ENCODE measurements at places on chromosomes 7 and 10. TPM values are rescaled to one million over a fixed set of nuclear protein-coding genes. Genes with fewer than 3 reads are reported as not detected.
A peak's percentile ranks its signal among the peaks of the same experiment; 100 is the strongest.

GRCh38 chr10:60537697-60538096, 148.0 kb upstream of the ANK3 start:
- no peaks in the 10 kb centered on the region for H3K27me3 ChIP-seq
- H3K27ac ChIP-seq = no peak overlapping the region
- no peak overlapping the region for H3K4me3 ChIP-seq
- no peaks in the 10 kb centered on the region for H3K36me3 ChIP-seq
- no peak for DNase-seq
- H3K4me1 ChIP-seq = peaks cover 22% of the 10 kb centered on the region

- DNase-seq = no peak
- H3K27ac ChIP-seq = no peak overlapping the region
- H3K27me3 ChIP-seq = no peaks in the 10 kb centered on the region
- H3K36me3 ChIP-seq = no peaks in the 10 kb centered on the region
- H3K4me1 ChIP-seq = no peaks in the 10 kb centered on the region
Measured at GRCh38 chr7:70415179-70415972, 716.6 kb upstream of the GALNT17 start.

GRCh38 chr7:55087521-55087961, 68.7 kb downstream of the EGFR start:
- DNase-seq = no peak
- peak overlapping the region; percentile 76 for H3K27ac ChIP-seq
- no peaks in the 10 kb centered on the region for H3K36me3 ChIP-seq

The POLR1F gene
- total RNA-seq = 8.5 TPM

GRCh38 chr7:35253710-35254495, at the start of gene TBX20:
Gene TBX20, minus strand, starts transcription at chr7:35254100. Its CDS starts 480 bp downstream, at chr7:35253620.
- peaks cover 99% of the 10 kb centered on the region for H3K27me3 ChIP-seq
- peaks cover 63% of the 10 kb centered on the region for H3K4me1 ChIP-seq
- DNase-seq = peak; percentile 86
- H3K27ac ChIP-seq = peak within 1 kb of the TSS; percentile 92
- peak within 1 kb of the TSS; percentile 73 for H3K4me3 ChIP-seq
- H3K36me3 ChIP-seq = peaks cover 6% of the 10 kb centered on the region

- no peaks in the 10 kb centered on the region for H3K36me3 ChIP-seq
- H3K27ac ChIP-seq = no peak overlapping the region
- DNase-seq = no peak
- H3K27me3 ChIP-seq = no peaks in the 10 kb centered on the region
- no peak overlapping the region for H3K4me3 ChIP-seq
Measured at GRCh38 chr7:125606671-125607070, 677.0 kb upstream of the POT1 start.

DNA sequence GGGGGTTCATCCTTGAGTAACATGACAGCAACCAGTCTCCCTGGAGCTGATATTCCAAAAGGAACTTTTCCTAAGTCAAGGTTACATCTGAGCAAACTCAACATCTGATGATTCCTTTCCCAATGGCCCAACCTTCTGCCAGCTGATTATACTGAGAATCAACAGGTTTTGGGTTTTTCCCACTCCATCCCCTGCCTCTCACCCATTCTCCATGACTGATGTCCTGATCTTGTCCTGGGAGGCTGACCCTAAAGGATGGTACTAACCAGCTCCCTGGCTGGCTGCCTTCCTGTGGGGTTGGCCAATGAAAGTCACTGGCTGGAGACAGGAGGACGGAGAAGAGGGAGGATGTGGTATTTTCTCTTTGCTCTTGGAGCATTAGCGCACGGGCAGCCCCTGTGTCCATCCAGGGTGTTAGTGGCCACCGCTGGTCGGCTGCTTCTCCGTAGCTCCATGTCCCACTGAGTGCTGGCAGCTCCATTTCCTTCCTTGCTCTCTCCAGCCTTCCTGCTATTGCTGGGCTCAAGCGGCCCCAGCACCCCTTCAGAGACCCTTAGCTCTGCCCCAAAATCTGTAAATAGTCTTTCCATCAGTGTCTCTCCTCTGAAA, 306.2 kb upstream of the PITRM1 start:
- H3K36me3 ChIP-seq = no peaks in the 10 kb centered on the region
- DNase-seq = no peak
- H3K27me3 ChIP-seq = no peaks in the 10 kb centered on the region
- H3K4me3 ChIP-seq = no peak overlapping the region
- no peak overlapping the region for H3K27ac ChIP-seq

DNA sequence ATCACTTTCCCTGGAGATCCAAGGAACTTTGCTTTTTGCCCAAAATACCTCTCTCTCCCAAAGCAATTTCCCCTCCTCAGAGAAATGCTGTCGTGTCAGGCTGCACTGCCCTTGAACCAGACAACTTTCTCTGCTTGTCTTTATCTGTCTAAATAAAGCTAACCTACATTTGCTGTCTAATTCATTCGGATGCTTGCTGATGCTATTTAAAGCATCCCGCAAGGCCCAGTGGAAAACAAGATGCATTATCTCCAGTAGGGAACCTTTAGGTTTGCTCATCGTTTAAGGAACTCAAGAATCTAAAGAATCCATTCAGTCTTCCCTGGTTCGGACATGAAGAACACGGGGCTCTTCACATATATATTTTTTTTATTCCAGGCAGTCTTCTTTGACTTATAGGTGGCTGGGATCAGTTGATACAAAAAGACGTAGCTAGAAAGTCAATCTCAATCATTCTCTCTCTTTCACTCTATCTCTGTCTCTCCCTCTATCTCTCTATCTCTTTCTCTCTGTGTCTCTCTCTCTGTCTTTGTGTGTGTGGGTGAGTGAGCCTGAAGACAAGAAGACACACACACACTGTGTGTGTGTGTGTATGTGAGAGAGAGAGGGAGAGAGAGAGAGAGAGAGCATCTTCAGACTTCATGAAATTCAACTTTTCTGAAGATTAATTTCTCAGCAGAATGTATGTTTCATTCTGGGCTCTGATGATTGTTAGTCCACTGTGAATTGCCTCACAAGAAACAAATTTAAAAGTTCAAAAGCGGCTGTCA, 92.8 kb upstream of the MKLN1 start:
- DNase-seq = no peak
- no peaks in the 10 kb centered on the region for H3K36me3 ChIP-seq
- H3K4me3 ChIP-seq = no peak overlapping the region

The ECD gene
- 15.8 TPM for total RNA-seq

- DNase-seq = no peak
- no peak overlapping the region for H3K27ac ChIP-seq
- no peaks in the 10 kb centered on the region for H3K36me3 ChIP-seq
- H3K4me1 ChIP-seq = no peaks in the 10 kb centered on the region
- no peak overlapping the region for H3K4me3 ChIP-seq
Measured at GRCh38 chr10:63752318-63752717, 231.1 kb downstream of the REEP3 start.

- H3K4me1 ChIP-seq = peaks cover 37% of the 10 kb centered on the region
- H3K27ac ChIP-seq = no peak overlapping the region
- no peak for DNase-seq
- H3K4me3 ChIP-seq = no peak overlapping the region
- H3K27me3 ChIP-seq = no peaks in the 10 kb centered on the region
Measured at GRCh38 chr7:80847027-80847426, 71.8 kb downstream of the SEMA3C start.

The SPDYE11 gene
- not detected for total RNA-seq

Measured in left ventricle myocardium inferior (tissue), 1 donor.